Cerebellar cortex (tissue), 1 donor: ENCODE measurements at places on chromosomes 16 and 17.

GRCh38 chr16:4570688-4571321 lies 14.7 kb downstream of the C16orf96 start:
- no peak for DNase-seq

- no peak for DNase-seq
Observed at GRCh38 chr16:1458977-1459341, 14.6 kb upstream of the CCDC154 start.

GRCh38 chr16:77788181-77789084 lies at the start of gene VAT1L:
TSS of gene VAT1L (plus strand) at chr16:77788564. CDS start at chr16:77788683, 119 bp downstream.
- peak; percentile 89 for DNase-seq

DNA sequence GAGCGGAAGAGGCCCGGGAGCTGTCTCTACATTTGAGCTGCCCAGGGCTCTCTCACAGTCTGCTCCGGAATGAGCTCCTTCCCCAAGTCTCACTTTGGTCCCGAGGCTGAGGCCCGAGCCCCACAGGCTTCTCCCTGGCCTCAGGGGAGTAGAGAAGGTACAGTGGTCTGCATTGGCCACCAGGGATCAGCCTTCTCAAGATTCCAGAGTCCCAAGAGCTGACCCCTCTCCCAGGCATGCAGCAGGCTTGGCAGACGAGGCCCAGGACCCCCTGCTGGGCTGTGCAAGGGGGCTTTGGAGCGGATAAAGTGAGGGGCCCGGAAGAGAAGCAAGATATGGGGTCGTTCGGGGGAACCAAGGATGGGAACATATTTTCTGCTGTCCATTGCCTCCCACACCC lies 3.1 kb downstream of the PRSS27 start:
- DNase-seq: peak; percentile 34
